IMR-90 (cell line): ENCODE measurements at places on chromosomes 3 and 15. TPM values are rescaled to one million over a fixed set of nuclear protein-coding genes. Genes with fewer than 3 reads are reported as not detected.

DUOX1 gene
- total RNA-seq, result not detected in 2 replicates

DNA sequence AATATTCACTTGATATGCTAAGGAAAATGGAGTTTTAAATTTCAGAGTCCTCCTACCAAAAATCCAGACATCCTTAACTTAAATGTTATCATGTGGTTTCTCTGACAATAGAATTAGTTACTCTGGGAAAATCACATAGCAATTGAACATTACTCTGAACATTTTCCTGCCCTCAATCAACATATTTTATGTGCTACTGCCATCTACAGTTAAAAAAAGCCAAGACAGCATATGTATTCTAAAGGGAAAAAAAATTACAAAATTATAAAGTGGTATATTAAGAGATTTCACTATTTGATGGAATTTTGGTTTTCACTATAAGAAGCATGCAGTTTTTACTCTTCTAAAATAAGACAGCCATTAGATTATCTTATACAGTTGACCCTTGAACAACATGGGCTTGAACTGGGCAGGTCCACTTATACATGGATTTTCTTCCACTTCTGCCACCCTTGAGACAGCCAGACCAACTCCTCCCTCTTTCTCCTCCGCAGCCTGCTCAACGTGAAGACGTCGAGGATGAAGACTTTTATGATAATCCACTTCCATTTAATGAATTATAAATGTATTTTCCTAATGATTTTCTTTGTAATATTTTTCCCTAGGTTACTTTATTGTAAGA is 122.3 kb downstream of the ATP1B3 start:
- no peaks in the 10 kb centered on the region for H3K27me3 ChIP-seq
- H3K36me3 ChIP-seq, result no peaks in the 10 kb centered on the region
- DNase-seq, result peak; percentile 35
- no peak overlapping the region for H3K27ac ChIP-seq
- H3K4me1 ChIP-seq, result peaks cover 4% of the 10 kb centered on the region
- H3K4me3 ChIP-seq, result no peak overlapping the region

GRCh38 chr3:141091426-141091825 is 40.3 kb downstream of the SPSB4 start:
- no peak overlapping the region for H3K27ac ChIP-seq
- peaks cover 24% of the 10 kb centered on the region for H3K27me3 ChIP-seq
- H3K36me3 ChIP-seq, result no peaks in the 10 kb centered on the region
- no peaks in the 10 kb centered on the region for H3K4me1 ChIP-seq
- DNase-seq, result no peak
- H3K4me3 ChIP-seq, result no peak overlapping the region

- no peaks in the 10 kb centered on the region for H3K36me3 ChIP-seq
- H3K27ac ChIP-seq, result no peak within 1 kb of the TSS
- peaks cover 5% of the 10 kb centered on the region; the same call in 1 of the 2 replicates for H3K4me1 ChIP-seq
- no peaks in the 10 kb centered on the region for H3K27me3 ChIP-seq
- H3K4me3 ChIP-seq, result no peak within 1 kb of the TSS
- peak; percentile 26 for DNase-seq
These were observed at the start of gene HGD for GRCh38 chr3:120682095-120682681. Gene HGD, minus strand, starts transcription at chr3:120682239. Its CDS starts 128 bp downstream, at chr3:120682111.

DNA sequence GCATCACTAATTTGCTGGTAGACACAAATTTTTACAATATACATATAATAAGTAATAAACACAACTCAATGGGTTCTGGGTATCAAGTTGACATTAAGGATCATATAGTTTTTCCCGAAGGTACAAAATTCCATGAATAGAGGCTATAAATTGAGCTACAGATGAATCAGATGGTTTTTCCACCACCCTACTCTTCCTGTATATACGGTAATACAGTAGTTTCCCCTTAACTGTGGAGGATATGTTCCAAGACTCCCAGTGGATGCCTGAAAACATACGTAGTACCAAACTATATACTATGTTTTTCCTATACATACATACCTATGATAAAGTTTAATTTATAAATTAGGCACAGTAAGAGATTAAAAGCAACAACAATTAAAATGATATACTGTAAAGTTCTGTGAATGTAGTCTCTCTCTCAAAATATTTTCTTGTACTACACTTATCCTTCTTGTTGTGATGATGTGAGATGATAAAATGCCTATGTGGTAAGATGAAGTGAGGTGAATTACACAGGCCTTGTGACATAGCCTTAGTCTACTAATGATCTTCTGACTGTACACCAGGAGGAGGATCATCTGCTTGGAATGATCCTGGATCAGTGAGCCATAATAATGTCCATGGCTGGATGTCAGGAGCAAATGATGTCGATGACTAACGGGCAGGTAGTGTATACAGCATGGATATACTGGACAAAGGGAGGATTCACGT is 116.7 kb downstream of the NR1I2 start:
- H3K4me3 ChIP-seq, result no peak overlapping the region
- no peak overlapping the region for H3K27ac ChIP-seq
- peaks cover 5% of the 10 kb centered on the region; the same call in 1 of the 2 replicates for H3K36me3 ChIP-seq
- H3K4me1 ChIP-seq, result no peaks in the 10 kb centered on the region
- no peaks in the 10 kb centered on the region for H3K27me3 ChIP-seq
- peak; percentile 75 for DNase-seq

DNA sequence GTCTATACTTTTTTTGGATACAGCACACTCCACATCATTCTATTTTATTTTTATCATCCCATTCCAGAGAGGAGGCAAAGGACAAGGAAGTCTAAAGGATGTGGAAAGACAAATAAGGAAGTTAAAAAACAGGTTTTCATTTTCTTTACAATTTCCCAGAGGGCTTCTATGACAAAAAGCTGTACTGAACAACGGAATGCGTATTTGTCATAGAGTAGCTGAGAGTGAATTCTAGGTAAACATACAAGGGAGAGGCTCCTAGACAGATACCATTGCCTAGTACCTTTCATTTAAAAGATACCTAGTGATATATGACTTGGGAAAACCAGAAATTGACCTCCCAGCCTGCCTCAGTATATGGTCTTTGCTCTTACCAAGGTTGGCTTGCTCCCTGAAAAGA is 341.7 kb downstream of the FHIT start:
- H3K27ac ChIP-seq, result no peak overlapping the region
- no peaks in the 10 kb centered on the region for H3K4me1 ChIP-seq
- H3K36me3 ChIP-seq, result no peaks in the 10 kb centered on the region
